Stomach (tissue), 19 donors: ENCODE measurements at places on chromosomes 2 and 18.

GRCh38 chr2:70371753-70372152 is 69.9 kb upstream of the FAM136A start:
- DNase-seq = no peak

DNA sequence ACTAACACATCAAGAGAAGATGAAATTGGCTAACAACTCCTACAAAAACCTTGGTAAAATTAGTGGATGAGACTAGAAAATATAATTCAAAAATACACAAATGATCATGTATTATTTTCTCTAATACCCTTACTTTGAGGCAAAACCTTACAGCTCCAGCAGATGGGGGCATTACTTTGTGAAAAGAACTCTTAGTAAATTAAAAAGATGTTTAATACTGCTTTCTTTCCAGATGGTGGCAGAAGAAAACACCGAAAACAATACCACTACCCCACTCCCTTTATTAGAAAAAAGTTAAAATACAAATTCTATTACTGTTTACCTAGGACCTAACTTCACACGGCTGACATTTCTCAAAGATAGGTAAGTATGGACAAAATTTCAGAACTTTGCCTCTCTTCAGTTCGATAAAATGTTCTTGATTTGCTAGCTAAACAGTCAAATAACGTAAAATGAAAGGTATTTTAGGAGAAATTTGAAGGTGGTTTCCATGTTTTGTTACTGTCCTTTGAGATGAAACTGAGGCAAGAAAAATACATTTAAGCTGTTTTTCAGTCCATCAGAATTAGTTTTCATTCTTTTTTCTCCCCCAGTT is 30.6 kb downstream of the ORC4 start:
- no peak for DNase-seq

DNA sequence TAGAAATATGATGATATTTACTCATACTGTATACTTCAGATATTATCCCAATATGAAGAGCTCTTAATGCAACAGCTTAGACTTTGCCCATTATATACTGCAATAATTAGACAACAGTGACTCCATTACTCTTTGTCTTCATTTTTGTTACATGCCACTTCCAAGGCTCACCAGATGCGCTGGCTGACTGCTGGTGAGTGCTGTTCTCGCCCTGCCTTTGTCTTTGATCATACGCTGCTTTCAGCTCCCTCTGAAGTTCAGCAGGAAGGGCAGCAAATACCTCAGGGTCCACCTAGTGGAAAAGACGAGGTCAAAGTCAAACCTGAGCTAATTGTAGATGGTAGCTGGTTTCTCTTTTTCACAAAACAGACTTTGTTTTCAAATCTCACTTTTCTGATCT is 66.3 kb downstream of the EIF5B start:
- DNase-seq = no peak

DNA sequence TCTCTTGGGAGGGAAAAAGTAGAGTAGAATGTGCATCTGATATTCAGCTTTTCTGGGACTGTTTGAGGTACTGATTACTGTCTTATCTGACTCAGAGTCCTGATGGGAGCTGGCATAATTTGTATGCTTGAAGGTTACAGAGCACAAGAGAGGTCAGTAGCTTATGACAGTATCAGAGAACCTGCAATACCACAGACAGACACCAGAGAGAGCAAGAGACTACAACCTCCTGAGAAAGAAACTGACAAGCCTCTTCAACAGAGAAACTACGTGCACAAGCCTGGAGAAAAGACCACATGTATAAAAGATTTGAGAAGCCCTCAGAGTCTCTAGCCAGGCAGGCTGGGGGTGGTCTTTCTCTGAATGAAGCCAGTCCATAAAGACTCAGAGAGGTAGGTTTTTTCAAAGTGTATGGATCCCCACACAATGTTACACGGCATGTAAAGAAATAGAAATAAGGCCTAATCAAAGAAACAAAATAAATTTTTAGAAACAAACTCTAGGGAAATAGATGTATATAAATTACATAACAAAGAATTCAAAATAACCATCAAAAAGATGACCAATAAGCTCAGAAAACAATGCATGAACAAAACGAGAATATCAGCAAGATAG is 568.3 kb downstream of the LRRTM4 start:
- no peak for DNase-seq

DNA sequence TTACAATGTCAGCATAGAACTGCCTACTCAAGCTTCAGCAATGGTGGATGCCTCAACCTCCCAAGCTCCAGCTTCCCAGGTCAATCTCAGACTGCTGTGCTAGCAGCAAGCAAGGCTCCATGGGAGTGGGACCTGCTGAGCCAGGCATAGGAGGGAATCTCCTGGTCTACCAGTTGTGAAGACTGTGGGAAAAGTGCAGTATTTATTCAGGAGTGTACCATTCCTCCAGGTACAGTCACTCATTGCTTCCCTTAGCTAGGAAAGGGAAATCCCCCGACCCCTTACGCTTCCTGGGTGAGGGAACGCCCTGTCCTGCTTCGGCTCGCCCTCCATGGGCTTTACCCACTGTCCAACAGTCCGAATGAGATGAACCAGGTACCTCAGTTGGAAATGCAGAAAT is 130.3 kb downstream of the ADCYAP1 start:
- DNase-seq = no peak

DNA sequence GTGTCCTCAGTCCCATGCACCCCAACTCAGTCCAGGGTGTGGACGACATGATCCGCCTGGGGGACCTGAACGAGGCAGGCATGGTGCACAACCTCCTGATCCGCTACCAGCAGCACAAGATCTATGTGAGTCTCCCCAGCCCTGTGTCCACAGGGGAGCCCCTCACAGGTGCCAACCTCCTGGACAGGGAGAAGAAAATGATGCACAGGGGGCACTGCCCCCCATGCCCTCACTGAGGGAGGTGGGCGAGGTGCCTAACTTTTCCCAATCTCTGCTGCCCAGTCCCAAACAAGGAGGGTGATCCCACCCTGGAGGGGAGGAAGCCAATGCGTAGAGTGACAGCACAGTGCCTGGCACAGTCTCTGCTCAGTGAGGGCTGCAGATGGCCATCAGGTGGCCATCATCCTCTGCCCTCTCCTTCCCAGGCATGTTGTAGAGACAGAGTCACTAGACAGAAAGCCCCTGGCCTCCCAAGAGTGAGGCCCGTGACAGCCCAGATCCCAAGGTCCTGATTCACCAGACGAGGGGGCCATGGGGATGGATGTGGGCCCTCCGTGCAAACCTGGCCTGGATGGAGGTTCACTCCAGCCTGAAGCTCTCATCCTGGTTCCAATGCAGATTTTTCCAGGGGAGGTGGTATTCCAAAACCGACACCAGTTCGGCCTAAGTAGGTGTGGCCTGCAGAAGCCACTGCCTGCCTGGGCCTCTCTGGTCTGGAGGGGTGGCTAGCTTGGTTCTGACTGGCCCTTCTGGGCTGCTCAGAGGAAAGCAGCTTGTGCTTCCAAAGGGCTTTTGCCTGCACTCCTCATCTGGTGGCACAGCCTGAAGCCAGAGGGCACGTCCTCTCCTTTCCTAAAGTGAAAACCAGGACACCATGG is 30.0 kb downstream of the MYO7B start:
- no peak for DNase-seq

DNA sequence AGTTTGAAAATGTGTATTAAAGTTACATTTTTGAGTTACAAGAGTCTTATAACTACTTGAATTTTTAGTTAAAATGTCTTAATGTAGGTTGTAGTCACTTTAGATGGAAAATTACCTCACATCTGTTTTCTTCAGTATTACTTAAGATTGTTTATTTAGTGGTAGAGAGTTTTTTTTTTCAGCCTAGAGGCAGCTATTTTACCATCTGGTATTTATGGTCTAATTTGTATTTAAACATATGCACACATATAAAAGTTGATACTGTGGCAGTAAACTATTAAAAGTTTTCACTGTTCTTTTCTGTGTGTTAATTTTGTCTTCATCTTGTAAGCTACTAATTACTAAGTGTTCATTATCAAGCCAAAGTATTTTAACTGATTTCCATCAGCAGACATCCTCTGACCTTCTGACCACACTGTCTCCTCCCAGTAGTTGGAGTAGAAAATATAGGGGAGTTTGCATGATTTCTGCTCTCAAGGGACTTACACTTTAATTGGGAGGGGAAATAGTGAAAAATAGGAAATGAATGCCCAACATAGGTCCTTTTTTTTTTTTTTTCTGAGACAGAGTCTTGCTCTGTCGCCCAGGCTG is 4.3 kb downstream of the PMAIP1 start:
- no peak for DNase-seq

GRCh38 chr2:8154936-8155335 is 526.9 kb upstream of the ID2 start:
- DNase-seq = no peak

- no peak for DNase-seq
Measured at GRCh38 chr2:182302174-182302573, 124.7 kb downstream of the PDE1A start.

GRCh38 chr2:26557244-26557925 is 79.5 kb upstream of the OTOF start:
- no peak for DNase-seq

- no peak for DNase-seq
Measured at GRCh38 chr18:28003451-28003850, 173.5 kb downstream of the CDH2 start.

- no peak for DNase-seq
Measured at GRCh38 chr2:146623771-146624170, 1221.1 kb upstream of the ACVR2A start.

DNA sequence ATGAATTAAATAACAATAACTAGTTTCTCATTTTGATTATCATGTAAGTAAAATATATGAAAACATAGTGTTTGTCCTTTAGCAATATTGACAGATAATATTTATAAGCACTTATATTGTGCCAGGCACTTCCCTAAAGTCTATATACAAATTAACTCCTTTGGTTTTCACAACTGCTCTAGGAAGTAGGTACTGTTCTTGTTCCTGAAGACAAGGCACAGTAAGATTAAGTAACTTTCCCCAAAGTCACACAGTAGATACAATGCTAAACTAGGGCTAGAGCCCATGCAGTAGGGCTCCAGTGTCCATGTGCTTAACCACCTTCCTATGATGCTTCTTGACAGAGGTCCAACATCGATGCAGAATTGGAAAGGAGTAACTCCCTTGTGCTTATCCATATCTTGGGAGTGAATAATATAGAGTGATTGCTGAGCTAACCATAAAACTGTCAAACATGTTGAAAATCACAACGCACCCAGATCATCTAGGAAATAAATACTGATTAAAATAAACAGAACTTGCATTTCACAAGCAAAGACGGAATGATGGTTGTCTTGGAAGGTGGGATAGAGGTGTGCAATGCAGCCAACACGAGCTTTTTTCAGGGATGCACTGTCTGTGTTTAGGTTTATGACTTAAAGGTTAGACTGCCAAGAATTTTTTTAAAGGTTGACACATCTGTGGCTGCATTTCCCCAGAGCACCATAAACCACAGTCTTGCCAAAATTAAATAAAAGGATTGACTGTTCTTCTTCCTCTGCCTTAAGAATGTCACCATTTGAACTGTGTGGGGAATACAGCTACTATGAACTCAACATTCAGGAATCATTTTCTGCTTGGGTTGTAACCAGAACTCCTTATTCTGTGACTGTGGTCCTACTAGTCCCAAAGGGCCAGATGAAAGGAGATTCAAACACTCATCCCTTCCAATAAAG is 80.8 kb downstream of the ANKRD44 start:
- no peak for DNase-seq

DNA sequence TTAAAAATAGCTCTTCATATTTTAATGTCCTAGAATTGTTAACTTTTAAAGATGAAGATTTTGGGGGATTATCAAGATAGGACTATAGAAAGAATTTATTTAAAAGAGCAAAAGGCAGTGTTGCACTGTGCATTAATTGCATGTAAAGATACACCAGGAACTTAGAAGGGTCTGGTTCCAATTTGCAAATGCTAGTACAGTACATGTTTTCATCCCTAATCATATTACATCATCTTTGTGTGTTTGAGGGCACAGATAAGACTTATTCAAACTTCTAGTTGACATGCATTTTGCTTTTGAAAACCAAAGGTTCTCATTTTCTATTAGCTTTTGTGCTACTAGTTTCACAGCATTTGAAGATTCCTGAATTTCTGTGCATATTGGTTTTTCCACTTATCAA is 231.7 kb upstream of the LYPD1 start:
- DNase-seq = no peak

DNA sequence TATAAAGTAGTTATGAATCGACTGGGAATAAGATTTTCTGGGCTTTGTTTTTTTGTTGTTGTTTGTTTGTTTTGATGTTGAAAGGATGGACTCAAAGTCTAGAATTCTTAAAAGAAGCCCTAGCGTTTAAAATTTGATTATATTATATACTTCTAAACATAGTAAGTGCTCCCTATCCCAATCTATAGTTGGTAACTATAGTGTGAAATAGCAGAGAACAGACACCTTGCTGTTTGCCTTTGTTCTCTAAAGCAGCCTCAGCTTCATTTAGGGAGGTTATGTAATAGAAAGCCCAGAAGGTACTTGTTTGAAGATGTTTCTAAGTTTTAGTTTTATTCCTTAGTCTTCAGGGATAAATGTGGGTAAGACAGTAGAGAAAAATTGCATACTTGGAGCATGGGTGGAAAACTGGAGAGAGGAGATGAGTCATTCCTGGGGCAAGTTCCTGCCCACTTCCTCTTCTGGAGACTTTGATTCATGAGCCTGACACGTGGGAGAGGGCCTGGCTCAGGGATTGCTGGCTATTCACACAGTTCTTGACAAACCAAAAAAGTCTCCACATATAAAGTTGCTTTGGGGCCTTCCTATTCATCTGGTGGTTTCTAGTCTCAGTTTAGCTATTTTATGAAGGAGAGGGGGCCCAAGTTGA is 131.9 kb downstream of the MYO1B start:
- peak; percentile 52 for DNase-seq

- no peak for DNase-seq
Measured at GRCh38 chr18:33750366-33750765, 172.3 kb downstream of the ASXL3 start.

- DNase-seq = no peak
Measured at GRCh38 chr2:138245310-138245709, 256.3 kb upstream of the SPOPL start.

DNA sequence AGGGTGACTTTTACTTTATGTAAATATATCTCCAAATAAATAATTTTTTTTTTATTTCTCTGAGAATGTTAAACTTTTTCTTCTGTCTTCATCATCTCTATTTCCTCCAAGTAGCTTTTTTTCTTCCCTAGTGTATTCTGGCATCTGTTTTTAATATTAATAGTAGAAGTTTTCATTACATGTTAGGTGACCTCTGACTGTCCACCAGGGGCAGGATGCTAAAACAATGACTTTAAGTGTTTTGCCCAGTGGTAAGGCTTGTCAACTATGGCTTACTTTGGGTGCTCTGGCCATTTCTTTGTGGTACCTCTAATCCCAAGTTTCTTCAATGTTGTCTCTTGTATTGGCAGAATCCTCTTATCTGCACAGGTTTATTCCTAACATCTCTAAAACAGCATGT is 127.1 kb downstream of the SRBD1 start:
- no peak for DNase-seq

GRCh38 chr2:165185633-165186032 is 18.2 kb downstream of the SCN3A start:
- no peak for DNase-seq
